ENCODE measurements at places on chromosomes 7 and 10.

GRCh38 chr7:138701537-138701923 lies 368 bp upstream of the SVOPL start:
- DNase-seq: no peak

GRCh38 chr10:15652117-15652516 lies 67.6 kb downstream of the ITGA8 start:
- DNase-seq: no peak

- no peak for DNase-seq
Measured at GRCh38 chr10:117363028-117363427, 12.2 kb downstream of the PDZD8 start.

GRCh38 chr7:49783446-49783845 lies 10.0 kb downstream of the VWC2 start:
- no peak for DNase-seq

DNA sequence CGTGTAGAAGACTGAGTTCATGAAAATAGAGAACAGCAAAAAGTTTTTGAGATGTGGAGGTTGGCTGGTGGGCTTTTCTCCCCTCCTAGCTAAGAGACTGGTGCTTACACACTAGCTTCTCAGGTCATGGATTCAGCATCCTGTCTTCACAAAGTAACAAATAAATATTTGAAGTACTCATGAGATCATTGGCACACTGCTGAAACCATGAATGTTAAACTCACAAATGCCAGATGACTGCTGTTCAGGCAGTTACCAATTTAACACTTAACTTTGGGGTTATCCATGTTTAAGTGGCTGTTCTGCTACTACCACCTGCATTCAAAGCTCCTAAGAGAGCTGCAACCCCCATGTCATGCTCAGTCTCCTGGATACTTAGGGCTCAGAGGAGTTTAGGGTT lies 119.0 kb upstream of the BET1 start:
- DNase-seq: no peak

DNA sequence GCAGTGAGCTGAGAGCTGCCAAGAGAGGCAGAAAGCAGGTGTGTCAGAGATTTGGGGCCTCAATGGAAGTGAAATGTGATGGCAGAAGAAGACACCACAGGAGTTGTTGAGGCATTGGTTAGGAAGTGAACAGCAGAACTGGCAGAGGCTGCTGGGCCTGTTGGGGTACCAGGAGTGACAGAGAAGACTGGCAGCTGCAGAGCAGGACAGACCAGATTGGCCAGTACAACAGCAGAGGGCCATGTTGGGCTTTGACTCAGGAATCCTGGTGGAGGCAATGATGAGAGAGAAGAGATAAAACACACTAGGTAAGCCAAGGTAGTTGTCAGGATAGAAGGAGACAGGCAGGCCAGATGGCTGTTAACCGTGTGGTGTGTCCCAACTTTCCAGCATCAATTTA lies 19.9 kb upstream of the HERPUD2 start:
- no peak for DNase-seq

GRCh38 chr10:132807621-132808049 lies 21.7 kb upstream of the NKX6-2 start:
- no peak for DNase-seq

GRCh38 chr7:31146030-31146429 lies 93.9 kb downstream of the ADCYAP1R1 start:
- DNase-seq: no peak

- peak; percentile 18 for DNase-seq
Measured at GRCh38 chr7:102875700-102876295, 37.0 kb upstream of the LRRC17 start.

DNA sequence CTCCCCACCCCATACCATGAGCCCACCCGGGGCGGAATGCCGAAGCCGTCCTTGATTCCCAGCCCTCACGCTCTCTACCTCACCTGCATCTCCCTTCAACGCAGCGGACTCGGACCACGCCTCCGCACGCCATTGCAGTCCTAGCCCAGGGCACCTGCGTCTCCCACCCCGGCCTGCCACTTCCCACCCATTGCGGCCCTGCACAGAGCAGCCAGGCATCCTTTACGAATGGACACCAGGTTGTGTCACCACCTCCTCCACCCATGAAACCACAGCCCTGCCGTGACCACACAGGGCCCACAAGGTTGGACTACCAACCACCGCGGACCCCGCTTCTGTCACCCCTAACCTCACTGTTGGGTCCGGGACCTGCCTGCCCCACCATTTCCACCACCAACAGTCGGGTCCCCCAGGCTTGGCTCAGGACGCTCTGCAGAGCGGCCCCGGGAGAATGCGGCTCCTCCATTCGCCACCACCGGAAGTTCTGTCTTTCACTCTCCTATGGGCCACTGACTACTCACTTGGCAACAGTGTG lies 232.5 kb downstream of the MAD1L1 start:
- DNase-seq: no peak

GRCh38 chr7:45890902-45891461 lies 2.7 kb downstream of the IGFBP1 start:
- DNase-seq: peak; percentile 58

- no peak for DNase-seq
Measured at GRCh38 chr10:4240608-4241197, 455.7 kb upstream of the KLF6 start.

- DNase-seq: peak; percentile 12
Measured at GRCh38 chr7:31648288-31648687, 38.7 kb upstream of the PPP1R17 start.

- no peak for DNase-seq
Measured at GRCh38 chr10:71263376-71263775, 51.0 kb downstream of the UNC5B start.

GRCh38 chr10:132069122-132069848 lies 3.5 kb downstream of the JAKMIP3 start:
- DNase-seq: no peak

GRCh38 chr7:44063894-44064651 lies 1.3 kb downstream of the PGAM2 start:
- no peak for DNase-seq

GRCh38 chr7:137670222-137671064 lies 176.3 kb downstream of the DGKI start:
- no peak for DNase-seq

GRCh38 chr10:126247446-126247975 lies 140.8 kb downstream of the ADAM12 start:
- no peak for DNase-seq

GRCh38 chr10:43884501-43885105 lies 235.9 kb upstream of the ZNF32 start:
- DNase-seq: no peak

- DNase-seq: no peak
Measured at GRCh38 chr10:69842020-69842419, 40.3 kb downstream of the COL13A1 start.

DNA sequence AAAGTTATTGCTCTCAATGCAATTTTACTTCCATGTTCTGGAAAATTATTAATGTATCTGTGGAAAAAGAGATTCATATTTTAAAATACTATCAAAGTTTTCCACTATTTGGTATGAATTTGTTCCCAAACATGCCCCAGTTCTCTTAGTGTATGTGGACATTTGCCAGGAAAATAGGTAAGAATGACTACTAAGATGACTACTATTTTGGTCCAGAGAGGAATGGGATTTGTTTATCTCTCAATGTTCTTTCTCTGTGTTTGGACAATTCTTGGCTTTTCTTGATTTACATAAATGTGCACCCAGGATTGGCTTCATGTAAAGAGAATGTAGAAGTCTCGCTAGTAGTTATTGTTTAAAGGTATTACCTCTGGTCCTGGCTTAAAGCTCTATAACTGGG lies 60.3 kb upstream of the POT1 start:
- no peak for DNase-seq

DNA sequence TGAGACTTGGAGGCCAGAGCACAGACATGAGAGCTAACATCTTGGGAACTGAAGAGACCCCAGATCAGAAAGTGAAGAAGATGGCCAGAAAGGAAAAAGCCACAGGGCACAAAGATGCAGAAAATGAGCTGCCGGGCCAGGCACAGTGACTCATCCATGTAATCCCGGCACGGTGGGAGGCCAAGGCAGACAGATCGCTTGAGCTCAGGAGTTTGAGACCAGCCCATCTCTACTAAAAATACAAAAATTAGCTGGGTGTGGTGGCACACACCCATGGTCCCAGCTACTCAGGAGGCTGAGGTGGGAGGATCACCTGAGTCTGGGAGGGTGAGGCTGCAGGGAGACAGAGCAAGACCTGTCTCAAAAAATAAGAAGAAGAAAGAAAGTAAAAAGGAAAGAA lies 81.4 kb upstream of the MGMT start:
- DNase-seq: no peak

DNA sequence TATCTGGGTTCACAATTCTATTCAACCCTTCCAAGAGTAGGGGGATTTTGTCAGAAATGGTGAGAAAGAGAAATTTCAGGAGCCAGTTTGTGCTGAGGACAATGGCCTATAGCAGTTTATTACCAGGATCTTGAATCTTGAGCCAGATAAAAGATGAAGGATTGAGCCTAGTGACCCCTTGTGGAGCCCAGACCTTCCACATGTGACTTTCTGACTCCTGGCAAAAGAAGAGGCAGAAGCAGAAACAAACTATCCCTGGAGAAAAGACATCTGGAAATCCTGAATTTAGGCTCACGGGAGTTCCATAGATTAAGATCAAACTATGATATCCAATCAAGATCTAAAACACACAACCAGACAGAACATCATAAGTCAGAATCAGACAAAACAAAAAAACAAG lies 60.9 kb upstream of the CHRM2 start:
- DNase-seq: no peak
